ENCODE measurements at places on chromosomes 5 and 9.

GRCh38 chr5:1115123-1115815 lies 3.4 kb upstream of the SLC12A7 start:
- DNase-seq, result no peak

- DNase-seq, result no peak
Observed at GRCh38 chr5:133251296-133252132, 199.7 kb downstream of the HSPA4 start.

GRCh38 chr9:77707383-77708063 lies 59.4 kb upstream of the GNA14 start:
- DNase-seq, result no peak

DNA sequence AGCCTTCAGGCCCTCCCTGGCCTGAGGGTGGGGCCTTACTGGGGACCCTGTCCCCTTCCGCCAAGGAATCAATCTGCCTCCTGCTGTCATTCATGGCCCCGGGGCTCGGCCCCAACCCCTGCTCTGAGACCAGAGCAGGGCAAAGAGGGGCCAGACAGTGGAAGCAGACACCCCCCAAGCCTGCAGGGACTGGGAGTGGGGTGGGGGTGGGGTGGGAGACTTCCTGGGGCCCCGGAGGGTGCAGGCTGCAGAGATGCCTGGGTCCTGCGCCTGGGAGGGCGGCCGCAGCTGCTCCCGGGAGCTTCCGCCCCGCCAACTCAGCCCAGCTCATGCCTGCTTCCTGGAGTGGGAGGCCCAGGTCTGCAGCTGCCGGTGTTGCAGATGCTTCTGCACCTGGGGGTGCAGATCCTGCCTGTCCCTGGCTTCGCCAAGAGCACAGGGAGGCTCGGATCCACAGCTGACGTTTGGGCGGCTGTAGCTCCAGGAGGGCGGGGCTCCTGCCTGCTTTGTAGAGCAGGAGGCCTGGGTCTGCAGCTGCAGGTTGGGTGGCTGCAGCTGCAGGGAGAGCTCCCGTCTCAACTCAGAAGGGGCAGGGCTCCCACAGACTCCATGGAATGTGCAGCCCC lies 6.2 kb downstream of the KIF4B start:
- DNase-seq, result no peak

- DNase-seq, result no peak
Observed at GRCh38 chr9:77569335-77569734, 78.8 kb downstream of the GNA14 start.

GRCh38 chr9:133255371-133256135 lies 19.4 kb downstream of the ABO start:
- DNase-seq, result no peak

- no peak for DNase-seq
Observed at GRCh38 chr5:109563739-109564138, 126.0 kb upstream of the MAN2A1 start.

All from activated CD8-positive, alpha-beta memory T cell treated with anti-CD3 and anti-CD28 coated beads, Interleukin-2, amount 50 U/mL, for 4 hours (primary cell).